ENCODE measurements at places on chromosomes 12 and 14.
A peak's percentile ranks its signal among the peaks of the same experiment; 100 is the strongest.

GRCh38 chr14:46384611-46385010 is 267.0 kb downstream of the RPL10L start:
- no peak for DNase-seq

GRCh38 chr12:105547786-105548185 is 217.3 kb downstream of the C12orf75 start:
- DNase-seq = no peak

DNA sequence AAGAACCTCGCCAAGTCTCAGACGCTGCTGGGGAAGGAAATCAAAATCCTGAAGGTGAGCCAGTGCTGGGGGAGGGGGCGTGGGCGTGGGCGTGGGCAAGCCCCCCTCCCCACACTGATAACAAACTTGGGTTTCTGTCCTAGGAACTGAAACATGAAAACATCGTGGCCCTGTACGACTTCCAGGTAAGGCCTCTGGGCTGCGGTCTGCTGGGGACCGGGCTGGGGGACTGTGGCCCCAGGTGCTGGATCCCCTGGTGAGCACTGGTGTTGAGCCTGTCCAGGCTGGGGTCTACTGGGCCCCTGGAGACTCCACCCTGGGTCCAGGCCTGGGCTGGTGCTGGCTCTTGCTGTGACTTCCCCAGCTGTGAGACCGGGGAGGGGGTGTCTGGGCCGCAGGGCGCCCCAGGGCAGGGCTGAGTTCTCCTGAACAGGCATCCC is 1.2 kb downstream of the ULK1 start:
- DNase-seq = no peak

DNA sequence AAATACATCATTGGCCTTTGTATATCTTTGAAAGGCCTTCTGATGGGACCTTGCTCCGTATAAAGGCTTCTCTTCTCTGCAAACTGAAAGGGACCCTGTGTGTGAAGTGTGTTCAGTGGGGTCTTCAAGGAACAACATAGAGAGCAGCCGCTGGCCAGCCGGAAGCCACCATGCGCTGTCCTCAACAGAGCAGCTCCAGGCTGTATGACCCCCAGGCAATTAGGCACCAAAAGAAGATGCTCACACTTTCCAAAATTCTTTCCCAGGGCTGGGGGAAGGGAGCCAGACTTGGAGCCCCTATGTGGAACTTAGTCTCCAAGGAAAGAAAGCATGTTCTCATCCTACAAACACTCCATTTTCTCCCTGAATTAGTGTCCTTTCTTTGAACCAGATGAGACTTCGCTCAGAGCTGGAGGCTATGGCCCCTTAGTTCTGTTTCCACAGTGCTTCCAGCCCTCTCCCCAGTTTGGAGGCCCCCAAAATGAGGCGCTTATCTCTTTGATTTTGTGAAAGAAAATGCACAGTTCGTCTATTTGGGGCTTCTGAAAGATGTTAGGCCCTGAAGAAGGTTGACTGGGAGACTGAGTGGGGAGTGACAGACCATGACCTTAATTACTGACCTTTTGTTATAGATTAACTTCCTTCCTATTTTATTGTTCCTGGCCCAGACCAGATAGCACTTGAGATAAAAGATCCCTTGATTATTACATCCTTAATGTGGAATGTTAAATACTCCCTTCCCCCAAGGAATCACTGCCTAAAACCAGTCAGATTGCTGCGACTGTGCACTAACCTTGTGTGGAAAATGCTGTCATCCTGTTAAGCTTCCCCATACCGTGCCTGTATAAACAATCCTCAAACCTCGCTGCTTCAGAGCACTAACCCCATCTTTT is 128.3 kb upstream of the FGD4 start:
- DNase-seq = peak; percentile 42

GRCh38 chr12:12349711-12350665 is at the start of gene MANSC1:
TSS of gene MANSC1 (minus strand) at chr12:12350242. CDS start at chr12:12343314, 6,928 bp downstream.
- DNase-seq = peak; percentile 27

DNA sequence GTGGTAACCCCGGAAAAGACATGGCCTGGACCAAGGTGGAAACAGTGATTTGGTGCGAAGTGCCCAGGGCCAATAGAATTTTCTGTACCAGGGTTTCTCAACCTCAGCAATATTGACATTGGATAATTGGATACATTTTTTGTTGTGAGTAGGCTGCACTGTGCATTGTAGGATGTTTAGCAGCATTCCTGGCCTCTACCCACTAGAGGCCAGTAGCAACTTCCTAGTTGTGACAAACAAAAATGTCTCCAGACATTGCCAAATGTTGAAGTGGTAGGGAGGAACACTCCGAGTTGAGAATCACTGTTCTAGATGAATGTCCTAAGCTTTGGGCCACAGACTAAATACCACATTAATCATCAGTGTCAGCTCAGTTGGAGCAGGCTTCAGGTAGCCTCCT is 6.2 kb upstream of the CGRRF1 start:
- no peak for DNase-seq

DNA sequence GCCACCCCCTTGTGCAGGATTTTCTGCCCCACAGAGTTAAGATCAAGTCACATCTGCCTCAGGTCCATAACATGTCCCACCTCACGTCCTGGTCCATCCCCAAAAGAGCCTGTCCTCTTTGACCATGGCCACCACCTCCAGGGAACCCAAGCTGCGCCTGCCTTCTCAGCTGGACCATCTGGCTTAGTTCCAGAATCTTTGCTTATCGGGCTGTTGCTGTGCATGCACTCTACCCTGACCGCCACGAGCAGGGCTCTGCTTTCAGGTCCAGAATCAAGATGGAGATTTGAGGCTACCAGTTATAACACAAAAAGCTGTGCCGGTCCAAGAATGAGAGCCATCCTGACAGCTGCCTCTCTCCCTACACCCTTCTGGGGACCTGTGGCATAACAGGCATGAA is 326.7 kb downstream of the DPF3 start:
- DNase-seq = no peak

DNA sequence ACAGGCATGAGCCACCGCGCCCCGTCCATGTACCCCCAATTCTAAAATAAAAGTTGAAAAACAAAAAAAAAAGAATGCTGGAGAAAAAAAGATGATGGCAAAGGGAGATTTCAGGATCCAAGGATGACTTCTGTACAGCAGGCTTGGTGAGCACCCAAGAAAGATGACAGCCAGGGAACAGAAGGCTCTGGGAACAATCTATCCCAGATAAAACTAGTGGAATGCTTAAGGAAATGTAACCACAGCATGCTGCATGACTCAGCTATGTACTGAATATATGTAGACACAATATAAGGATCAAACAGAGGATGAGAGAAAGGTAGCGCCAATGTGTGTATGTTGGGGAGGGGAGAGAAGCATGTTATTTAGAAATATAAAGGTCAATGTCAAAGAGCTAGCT is 123.7 kb upstream of the TMTC1 start:
- no peak for DNase-seq

DNA sequence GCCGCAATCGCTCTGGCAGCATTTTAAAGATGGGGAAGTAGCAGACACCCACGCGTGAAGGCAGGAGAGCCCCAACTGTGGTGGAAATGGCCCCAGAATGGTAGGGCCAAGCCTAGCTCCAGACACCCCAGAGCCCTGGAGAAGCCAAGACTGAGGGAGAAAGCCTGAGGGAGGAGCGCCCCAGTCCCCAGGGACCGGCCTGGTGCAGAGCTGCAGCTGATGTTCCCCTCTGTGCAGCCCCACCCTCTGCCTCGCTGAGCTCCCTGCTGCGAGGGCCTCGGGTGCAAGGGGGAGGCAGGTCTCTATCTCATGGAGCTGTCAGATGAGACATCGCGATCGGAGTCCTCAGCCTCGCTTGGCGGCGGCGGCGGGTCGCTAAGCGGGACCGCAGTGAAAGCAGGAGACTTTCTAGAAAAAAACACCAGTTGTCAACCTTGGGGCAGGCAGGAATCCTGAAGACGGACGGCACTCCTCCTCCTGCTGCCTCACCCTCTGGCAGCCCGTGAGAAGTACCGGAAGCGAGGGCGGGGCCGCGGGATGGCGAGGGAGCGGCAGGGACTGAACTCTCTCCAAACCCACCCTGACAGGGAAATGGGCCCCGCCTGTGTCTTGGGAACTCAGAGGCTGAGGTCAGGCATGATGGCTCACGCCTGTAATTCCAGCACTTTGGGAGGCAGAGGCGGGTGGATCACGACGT is 6.0 kb downstream of the GAPDH start:
- DNase-seq = peak; percentile 61

- no peak for DNase-seq
These were observed 452.2 kb downstream of the IPO8 start for GRCh38 chr12:30243426-30243825.

DNA sequence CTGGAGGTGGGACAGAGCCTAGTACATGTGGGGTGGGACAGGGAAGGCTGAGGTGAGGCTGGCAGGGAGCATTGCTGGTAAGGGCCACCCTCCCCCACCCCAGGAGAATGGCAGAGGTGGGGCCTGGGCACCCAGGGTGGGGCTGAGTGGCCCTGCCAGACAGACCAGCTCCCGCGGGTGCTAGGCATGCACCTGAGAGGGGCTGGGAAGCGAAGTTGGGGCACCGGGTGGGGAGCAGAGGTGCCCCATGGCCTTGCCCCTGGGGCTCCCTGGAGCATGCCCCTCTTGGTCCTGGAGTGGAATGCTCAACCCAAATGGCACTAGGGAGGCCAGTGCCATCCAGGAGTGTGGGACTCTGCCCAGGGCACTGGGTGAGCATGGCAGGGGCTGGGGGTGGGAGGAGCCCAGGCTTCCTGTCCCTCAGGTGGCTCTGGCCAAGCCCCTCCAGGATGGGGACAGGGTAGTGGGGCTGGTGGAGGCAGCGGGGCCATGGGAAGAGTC is 1.3 kb downstream of the TNFAIP2 start:
- DNase-seq = no peak

DNA sequence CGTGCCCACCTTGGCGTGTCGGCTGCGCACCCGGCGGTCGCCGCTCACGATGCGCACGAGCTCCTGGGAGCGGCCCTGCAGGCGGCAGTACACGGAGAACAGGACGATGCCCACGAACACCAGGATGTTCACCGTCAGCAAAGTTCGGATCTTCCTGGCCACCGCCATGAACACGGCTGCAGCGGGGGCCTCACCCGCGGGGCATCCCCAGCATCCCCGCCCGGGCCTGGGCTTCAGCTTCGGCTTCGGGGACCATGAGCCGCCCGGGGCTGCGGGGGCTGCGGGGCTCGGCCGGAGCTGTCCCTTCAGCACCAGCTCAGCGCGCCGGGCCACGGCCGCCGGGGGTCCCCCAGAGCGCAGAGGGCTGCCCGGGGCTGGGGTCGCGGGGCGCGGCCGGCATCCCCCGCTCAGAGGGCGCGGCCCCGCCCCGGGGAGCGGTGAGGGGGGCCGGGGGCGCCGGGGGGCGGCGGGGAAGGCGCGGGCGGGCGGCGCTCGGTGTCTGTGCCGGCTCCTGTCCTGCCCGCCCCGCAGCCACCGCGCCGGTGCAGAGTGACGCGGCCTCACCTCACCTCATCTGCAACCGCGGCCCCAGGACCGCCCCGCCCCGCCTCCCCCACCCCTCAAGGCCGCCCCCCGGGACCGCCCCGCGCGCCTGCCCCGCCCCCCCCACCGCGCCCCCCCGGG is at the start of gene GALNT9:
GALNT9 (minus strand) TSS at position 554 of the 684 bp plus-strand sequence; CDS start at position 168, 386 bp downstream.
- no peak for DNase-seq

GRCh38 chr14:78088916-78089315 is 81.3 kb upstream of the NRXN3 start:
- no peak for DNase-seq

DNA sequence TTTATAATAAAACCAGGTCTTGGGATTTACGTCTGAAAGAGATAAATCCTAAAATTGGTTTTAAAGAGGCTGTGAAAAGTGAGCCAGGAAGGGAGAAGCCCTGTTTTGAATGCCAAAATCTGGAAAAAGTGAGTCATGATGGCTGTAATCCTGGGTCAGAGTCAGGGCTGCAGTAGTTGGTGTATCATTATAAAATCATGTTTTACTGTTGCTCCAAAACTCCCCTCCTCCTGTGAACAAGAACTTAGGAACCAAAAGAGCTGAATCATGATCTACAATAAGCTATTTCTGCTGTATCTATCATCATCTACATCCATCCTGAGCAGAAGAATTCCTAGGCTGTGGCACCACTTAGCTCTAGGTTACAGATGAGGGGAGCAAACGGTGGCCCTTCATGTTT is 79.3 kb downstream of the LMO3 start:
- DNase-seq = no peak

- no peak for DNase-seq
These were observed at the start of gene TAS2R20 for GRCh38 chr12:10998204-10998603. TSS of gene TAS2R20 (minus strand) at chr12:10998304. CDS start at chr12:10997875, 429 bp downstream.

GRCh38 chr14:51576117-51576430 is 75.6 kb upstream of the FRMD6 start:
- DNase-seq = peak; percentile 13

- DNase-seq = no peak
These were observed 110.4 kb downstream of the KCNK10 start for GRCh38 chr14:88212691-88213090.

DNA sequence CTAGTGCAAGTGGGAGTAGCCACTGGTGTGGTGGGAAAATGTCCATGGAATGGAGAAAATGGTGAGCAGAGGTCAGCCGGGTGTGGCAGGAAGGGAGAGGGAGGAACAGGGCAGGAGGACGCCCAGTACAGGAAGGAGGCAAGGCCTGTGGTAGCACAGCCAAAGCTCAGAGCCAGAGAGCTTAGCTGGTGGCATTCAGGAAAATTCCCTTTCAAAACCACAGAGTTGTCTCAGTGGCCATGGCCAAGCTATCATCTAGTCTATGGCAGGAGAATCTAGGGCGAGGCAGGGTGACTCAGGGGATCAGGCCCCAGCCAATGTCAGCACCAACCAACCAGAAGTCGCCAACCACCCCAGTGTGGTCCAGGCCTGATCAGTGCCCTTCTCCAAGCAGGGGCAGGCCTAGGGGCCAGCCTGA is 67.7 kb upstream of the DDX11 start:
- no peak for DNase-seq

GRCh38 chr12:130401703-130402102 is 64.0 kb downstream of the PIWIL1 start:
- no peak for DNase-seq

- DNase-seq = no peak
These were observed 20.1 kb downstream of the MBIP start for GRCh38 chr14:36300337-36300736.

GRCh38 chr12:91515944-91516694 is 333.5 kb upstream of the DCN start:
- no peak for DNase-seq
